Hepatocyte (in vitro differentiated cells): ENCODE measurements at places on chromosomes 11 and 22.

DNA sequence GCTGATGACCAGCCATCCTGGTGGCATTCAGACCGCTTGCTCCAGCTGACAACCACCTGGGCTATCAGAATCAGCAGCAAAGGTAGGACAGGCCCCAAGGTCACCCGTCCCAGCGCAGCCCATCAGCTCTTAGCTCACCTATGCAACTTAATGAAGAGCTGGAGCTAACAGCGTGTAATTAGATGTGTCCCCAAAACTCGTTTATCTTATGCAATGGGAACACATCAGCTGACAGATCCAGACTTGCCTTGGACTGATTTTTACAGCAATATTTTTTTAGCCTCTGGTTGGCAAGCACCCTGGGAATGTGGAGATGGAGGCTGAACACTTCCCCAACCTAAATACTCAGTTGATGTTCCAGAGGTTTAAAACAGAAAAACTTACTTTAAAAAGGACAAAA lies 76.0 kb downstream of the PACSIN2 start:
- no peak for DNase-seq

GRCh38 chr11:124934862-124935547 lies 842 bp downstream of the HEPACAM start:
- peak; percentile 20 for DNase-seq

- DNase-seq = no peak
Observed at GRCh38 chr22:49791682-49792081, 36.0 kb downstream of the BRD1 start.

DNA sequence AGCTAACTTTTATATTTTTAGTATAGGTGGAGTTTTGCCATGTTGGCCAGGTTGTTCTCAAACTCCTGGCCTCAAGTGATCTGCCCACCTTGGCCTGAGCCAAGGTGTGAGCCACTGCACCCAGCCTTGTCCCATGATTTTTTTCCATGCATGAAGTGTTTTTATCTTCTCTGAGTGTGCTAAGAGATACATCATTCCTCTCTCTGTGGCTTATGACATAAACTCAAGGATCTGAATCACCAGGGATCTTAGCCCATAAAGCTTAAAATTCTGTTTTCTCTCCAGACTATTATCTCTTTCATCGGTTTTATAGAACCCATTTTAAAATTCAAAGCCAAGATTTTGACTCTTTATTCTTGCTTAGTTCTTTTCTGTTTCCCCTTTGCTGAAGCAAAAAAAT lies 48.4 kb upstream of the C11orf58 start:
- no peak for DNase-seq

GRCh38 chr11:95108159-95108611 lies 18.5 kb downstream of the ENDOD1 start:
- peak; percentile 41 for DNase-seq

DNA sequence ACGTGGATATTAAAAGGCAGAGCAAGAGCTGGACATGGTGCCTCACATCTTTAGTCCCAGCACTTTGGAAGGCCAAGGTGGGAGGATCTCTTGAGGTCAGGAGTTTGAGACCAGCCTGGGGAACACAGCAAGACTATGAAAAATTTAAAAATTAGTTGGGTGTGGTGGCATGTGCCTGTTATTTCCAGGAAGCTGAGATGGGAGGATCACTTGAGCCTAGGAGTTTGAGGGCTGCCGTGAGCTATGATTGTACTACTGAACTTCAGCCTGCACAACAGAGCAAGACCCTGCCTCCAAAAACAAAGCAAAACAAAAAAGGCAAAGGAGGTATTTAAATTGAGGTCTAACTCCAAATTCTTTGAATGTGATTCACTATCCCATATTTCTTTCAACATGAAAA lies 23.5 kb downstream of the RDX start:
- DNase-seq = no peak

GRCh38 chr11:79249295-79249993 lies 191.4 kb downstream of the TENM4 start:
- DNase-seq = no peak

- peak; percentile 44 for DNase-seq
Observed at GRCh38 chr11:13486926-13487660, 8.7 kb downstream of the PTH start.

DNA sequence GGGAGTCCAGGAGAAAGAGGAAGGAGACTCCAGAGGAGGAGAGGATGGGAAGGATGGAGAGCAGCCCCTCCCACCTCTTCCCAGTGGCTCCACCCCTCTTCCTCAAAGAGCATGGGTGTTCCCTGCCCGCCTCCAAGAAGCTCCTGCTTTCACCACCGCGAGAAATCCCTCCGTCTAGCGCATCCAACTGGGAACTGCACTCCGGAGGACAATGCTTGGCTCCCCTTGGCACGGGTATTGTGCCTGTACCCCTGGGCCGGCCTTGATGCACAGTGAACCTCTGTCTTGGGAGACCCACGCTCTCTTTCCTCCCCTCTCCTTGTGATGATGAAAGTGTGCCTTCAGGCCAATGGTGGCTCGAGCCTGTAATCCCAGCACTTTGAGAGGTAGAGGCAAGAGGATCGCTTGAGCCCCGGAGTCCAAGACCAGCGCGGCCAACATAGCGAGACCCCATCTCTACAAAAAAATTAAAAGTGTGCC lies 14.9 kb upstream of the ADA2 start:
- DNase-seq = no peak

GRCh38 chr11:790721-791564 lies 1.1 kb upstream of the CEND1 start:
- DNase-seq = no peak

DNA sequence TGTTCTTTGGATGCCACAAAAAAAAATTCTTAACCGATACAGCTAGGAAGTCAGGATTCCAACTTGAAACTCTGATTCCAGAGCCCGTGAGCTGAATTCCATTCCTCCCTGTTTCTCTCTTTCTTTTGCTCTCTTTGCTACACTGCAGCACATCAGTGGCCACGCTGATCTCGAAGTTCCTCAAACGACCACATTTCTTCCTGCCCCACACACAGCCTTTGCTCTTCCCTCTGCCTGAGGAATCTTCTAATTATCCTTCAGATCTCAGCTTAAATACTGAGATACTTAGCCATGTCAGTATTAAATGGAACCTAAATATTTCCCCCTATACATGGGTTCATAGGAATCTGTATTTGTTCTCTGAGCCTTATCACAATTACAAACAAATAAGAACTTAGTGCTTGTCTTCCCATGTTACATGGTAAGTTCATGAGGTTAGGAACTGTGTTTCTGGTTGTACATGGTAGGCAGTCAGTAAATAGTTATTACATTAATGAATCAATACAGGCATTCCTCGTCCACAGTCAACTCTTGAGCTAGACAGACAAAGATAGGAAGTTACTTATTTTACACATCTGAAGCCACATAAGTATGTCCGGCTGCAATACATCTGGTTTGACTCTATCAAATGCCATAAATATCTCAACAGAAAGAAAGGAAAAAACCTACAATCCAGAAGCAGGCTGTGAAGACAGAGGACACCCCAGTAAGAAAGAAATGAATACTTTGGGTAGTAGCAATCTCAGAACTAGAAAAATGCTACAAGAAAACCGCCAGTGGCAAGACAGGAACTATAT lies 86.6 kb downstream of the MAML2 start:
- DNase-seq = no peak

- no peak for DNase-seq
Observed at GRCh38 chr11:126354631-126355323, 709 bp upstream of the ST3GAL4 start.

DNA sequence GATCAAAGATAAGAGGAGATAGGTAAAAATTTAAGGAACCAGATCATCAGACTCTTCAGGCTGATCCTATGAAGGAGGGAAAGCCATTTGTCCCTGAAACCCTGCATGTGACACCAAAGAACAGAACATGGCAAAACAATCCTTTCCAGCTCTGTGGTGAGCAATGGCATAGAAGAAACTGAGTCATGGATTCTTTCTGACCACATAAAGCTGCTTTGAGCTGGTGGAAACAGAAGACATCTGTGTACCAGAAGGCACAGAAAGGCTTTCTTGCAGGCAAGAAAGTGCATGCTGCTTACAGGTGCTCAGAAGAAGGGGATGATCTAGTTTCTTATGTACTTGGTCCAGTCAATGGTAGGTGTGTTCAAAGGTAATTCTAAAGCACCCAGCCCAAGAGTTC lies 45.0 kb upstream of the APOA1 start:
- DNase-seq = no peak

DNA sequence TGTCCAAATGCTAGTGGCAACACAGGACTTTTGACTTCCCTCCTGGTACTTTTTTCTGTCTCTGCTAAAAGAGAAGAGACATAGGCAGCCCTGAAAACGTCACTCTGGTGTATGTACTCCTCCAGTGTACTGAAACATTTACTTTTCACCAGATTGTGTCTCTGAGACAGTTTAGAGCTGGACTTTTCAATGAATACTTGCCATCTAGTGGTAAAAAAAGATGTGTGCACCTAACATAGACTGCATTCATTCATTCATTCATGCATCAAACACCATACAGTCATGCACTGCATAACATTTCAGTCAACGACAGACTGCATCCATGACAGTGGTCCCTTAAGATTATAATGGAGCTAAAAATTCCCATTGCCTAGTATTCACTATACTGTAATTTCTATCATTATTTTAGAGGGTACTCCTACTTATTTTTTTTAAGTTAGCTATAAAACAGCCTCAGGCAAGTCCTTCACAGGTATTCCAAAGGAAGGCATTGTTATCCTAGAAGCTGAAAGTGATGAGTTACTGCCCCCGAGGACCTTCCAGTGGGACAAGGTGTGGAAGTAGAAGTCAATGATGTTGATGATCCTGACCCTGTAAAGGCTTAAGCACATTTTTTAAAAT lies 186.2 kb downstream of the SPON1 start:
- peak; percentile 68 for DNase-seq
